ENCODE measurements at places on chromosomes 12 and 14.

DNA sequence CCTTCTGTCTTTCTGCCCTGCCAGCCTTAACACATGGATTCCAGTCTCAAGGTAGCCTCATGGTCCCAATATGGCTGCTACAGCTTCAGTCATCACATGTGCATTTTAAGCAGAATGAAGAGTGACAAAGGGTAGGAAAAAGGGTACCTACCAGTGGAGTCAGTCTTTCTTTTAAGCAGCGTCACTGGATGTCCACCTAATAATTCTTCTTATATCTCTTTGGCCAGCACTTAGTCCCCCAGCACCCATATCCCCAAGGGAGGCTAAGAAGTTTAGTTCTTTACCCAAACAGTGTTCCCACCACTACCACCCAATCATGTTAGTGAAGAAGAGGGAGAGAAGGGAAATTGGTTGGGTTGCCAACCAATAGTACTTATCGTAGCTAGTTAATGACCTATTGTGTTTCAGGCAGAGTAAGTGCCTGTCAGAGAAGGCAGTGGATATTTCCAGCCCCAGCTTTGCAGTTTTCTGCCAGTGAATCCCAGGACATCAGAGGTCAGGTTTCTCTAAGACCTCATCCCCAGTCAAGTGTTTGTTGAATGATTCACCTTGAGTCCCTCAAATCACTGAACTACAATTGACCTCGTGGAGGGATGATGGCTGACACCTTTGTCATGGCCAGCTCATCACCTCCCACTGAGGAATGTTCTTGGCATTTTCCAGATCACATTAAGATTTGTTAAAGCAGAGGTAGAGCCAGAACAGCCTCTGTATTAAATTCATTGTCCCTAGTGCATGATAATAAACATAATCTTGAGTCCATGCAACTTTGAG lies 250.9 kb upstream of the CRY1 start:
- DNase-seq = no peak

DNA sequence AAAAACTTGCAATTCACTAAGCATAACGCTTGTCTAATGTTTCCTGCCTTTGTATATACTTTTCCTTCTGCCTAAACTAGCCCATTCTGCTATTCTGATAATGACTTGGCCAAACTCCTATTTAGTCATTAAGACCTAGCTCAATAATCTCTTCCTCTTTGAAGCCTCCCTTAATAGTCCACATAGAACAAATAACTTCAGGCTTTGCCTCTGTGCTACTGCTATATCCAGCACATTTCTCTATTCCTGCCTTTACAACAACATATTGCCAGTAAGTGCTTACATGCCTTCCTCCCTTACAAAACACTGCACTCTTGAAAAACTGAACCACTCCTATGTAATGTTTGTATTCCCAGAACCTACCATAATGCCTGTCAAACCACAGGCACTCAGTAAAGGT lies 13.8 kb downstream of the PRICKLE1 start:
- no peak for DNase-seq

DNA sequence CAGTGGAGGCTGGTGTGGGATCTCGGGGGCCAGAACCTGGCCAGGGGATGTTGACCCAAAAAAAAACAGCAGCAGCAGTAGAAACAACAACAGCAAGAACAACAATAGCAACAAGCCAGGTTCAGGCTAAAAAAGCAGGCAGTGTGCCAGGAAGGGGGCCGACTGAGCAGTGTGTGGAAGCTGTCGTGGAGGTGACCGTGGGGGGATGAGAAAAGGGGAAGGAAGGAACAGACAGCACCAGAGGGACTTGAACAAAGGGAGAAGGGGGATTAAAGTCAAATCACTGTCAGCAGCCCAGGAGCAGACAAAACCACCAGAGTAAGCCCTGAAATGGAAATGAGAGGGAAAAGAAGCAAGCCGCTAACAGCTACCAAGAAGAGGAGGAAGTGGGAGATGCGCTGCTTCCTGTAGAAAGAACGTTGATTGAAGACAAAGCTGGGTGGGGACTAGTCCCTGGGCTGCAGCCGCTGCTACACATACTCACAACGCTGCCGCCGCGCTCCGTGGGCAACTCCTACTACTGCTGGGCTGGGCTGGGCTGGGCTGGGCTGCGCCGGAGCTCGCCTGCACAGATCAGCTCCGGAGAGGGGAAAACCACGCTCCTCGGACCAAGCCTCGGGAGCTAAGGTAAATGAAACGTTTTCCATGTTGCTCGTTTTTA lies at the start of gene GNG2:
GNG2 (plus strand) TSS at position 449 of the 661 bp plus-strand sequence. CDS start 90,067 bp downstream, outside the sequence.
- no peak for DNase-seq

DNA sequence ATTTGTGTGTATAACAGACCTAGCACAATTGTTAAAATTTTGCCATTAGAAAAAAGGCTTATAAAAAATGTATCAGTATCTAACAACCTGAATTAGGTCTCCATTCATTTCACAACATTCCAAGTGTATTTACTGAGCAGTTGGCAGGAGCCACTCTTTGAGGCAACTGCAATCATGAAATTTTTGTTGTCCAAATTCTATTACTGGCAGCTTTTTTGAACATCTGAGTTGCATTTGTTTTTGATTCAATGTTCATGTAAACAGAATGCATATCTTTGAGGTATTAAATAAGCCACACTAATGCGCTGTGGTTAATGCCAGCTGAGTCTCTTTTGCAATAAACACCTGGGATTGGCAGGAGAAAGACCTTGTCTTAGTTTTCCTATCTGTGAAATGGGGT lies 8.7 kb downstream of the KITLG start:
- no peak for DNase-seq

GRCh38 chr14:102954081-102954789 lies 31.8 kb downstream of the AMN start:
- no peak for DNase-seq

- DNase-seq = no peak
Measured at GRCh38 chr12:90298289-90298948, 589.8 kb upstream of the ATP2B1 start.

GRCh38 chr14:67619446-67620216 lies at the start of gene ARG2:
TSS of gene ARG2 (plus strand) at chr14:67619920. CDS start at chr14:67619978, 58 bp downstream.
- DNase-seq = peak; percentile 99

- no peak for DNase-seq
Measured at GRCh38 chr14:34157651-34158050, 206.8 kb upstream of the EGLN3 start.

DNA sequence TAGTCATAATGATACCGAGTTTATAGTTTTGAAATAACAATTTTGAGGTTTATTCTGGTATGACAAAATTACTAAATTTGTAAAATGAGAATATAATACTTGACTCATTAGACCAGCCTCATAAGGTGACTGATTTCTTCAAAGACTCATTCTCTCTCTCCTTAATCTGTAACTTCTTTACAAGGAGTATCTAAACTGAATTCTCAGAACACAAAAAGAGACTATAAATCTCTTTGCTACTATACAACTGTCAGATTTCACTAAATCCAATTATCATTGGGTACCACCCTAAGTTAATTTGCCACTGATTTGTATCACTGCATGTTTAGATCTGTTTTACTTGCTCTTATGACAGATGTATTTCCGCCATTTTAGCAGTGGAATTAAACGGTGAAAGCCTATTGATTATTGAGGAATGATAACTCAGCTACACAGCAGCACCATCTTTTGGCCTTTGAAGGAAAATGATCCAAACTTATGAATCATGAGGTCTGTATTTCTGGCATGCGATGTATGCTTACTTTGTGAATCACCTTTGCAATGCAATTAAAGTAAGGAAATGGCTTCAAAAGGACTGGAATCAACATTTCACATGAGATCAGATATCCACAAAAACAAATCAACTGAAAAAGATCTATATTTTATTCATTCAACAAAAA lies 161.2 kb downstream of the RERGL start:
- no peak for DNase-seq

DNA sequence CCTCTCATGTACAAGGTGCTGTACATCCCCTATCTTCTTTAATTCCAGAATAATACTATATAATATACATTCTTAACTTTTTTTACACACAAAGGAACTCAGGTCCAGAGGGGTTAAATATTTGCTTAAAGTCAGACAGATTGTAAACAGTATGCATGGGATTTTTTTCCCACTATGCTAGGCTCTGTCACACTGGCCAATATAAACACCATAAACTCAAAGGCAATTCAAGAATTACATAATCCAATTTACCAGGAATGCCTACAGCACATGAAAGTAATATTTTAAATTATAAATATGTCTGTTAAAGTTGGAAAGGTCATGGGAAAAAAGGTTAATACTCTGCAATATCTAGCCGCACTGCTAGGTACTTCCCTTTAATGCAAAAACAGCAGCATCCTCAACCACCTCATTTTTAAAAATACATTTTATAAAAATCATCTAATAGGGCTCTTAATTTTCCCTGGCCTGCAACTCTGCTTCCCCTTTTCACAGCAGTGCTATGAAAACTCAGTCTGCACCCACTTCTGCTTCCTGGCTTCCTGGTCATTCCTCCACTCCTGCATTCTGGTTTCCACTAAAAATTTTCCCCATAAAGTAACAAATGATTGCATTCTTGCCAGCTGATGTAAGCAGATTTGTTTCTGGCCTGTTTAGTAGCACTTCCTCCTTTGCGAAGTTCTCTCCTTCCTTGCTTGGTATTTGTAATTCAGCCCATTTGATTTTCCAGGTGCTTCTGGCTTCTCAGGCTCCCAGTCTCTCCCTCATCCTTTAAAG lies 128.1 kb downstream of the ITPR2 start:
- no peak for DNase-seq

GRCh38 chr12:95208678-95209077 lies 8.6 kb downstream of the FGD6 start:
- peak; percentile 57 for DNase-seq

GRCh38 chr14:99779751-99780150 lies 13.5 kb upstream of the EML1 start:
- no peak for DNase-seq

- DNase-seq = no peak
Measured at GRCh38 chr12:41835556-41835955, 309.1 kb downstream of the GXYLT1 start.

DNA sequence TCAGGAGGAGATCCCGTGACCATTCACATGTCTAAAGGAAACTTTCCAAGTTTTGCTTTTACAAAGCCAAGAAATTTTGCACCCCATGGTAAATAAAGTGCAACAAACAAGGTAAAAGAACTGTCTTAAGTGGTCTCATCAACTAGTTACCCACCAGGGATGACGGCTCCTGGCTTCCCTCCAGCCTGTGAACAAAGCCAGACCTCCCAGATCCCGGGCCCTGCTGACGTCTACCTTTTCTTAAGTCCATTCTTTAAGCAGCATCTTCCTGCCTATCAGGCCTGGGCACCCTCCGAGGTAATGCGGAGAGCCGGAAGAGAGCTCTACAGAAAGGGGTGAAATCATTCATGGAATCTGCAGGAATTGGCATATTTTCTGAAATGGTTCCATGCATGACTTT lies 58.0 kb upstream of the DAAM1 start:
- no peak for DNase-seq

All from NCI-H2107 (cell line).